ENCODE measurements at places on chromosomes 7 and 10.
A peak's percentile ranks its signal among the peaks of the same experiment; 100 is the strongest.

- ATAC-seq = no peak
Measured at GRCh38 chr10:21363731-21364104, 161.8 kb downstream of the SKIDA1 start.

GRCh38 chr7:148022832-148023231, 567.7 kb upstream of the C7orf33 start:
- no peak for ATAC-seq

DNA sequence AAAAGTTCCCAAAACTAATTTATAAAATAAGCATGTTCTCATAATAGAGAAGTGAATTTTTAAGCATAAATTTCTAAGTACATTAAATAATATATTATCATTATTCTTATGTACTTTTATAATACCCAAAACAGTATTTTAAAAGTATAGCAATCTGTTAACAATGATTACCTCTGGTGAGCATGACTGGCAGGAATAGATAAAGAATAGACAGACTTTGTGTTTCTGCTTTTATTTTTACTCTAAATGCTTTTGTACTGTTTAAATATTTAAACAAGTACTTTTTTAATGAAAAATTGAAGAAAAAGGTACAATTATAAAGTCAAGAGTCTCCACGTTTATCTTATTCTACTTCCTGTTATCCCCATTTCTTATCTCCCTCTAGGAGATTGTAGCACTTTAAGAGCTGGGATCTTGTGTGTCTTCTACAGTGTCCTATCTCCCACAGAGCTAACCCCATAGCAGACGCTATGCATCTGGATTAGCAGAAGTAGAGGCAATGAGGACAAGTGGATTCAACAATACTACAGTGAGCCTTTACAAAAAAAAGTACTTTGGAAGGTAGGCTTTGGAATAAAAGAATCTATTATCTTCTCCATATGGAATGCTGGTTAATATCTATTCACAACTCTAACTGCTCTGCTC, 42.9 kb downstream of the IDE start:
- ATAC-seq = no peak

DNA sequence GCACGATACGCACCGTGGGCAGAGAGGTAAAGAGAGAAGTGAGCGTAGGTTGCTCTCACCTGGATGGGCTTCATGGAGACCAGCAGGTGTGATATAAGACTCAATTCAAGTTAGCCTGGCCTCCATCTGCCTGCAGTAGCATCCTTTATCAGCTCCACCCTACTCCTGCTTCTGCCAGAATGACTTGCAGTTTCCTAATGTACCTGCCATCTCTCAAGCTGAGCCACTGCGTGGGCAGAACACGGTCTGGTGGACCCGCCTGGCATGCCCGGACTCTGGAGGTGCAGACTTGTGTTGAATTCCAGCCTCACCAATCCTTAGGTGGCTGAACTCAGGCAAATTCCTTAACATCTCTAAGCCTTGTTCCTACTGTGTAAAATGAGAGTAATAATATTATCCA, 64.3 kb downstream of the STEAP1B start:
- peak; percentile 52 for ATAC-seq

GRCh38 chr10:57864765-57865680, 402.7 kb downstream of the IPMK start:
- ATAC-seq = no peak

- no peak for ATAC-seq
Measured at GRCh38 chr10:6018422-6018821, 41.1 kb upstream of the IL15RA start.

GRCh38 chr7:87628780-87629569, 777 bp downstream of the RUNDC3B start:
- ATAC-seq = peak; percentile 57

DNA sequence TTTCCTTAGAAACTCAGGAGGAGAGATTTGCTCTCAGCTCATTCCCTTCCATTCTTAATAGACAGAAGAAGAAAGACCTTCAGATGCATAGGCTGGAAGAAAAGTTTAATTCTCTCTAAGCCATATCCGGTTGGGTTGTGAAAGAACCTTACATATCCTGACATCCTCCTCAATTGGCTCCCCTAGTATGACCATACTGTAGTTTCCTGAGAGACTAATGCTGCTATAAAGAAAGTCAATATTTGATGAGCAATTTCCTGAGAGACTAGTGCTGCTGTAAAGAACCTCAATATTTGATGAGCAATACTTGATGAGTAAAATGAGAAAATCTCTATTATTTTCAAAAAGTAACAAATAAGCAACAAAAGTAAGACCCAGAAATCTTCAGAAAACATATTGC, 888.5 kb upstream of the SORCS1 start:
- no peak for ATAC-seq

GRCh38 chr7:82700741-82701140, 257.2 kb upstream of the CACNA2D1 start:
- ATAC-seq = no peak

DNA sequence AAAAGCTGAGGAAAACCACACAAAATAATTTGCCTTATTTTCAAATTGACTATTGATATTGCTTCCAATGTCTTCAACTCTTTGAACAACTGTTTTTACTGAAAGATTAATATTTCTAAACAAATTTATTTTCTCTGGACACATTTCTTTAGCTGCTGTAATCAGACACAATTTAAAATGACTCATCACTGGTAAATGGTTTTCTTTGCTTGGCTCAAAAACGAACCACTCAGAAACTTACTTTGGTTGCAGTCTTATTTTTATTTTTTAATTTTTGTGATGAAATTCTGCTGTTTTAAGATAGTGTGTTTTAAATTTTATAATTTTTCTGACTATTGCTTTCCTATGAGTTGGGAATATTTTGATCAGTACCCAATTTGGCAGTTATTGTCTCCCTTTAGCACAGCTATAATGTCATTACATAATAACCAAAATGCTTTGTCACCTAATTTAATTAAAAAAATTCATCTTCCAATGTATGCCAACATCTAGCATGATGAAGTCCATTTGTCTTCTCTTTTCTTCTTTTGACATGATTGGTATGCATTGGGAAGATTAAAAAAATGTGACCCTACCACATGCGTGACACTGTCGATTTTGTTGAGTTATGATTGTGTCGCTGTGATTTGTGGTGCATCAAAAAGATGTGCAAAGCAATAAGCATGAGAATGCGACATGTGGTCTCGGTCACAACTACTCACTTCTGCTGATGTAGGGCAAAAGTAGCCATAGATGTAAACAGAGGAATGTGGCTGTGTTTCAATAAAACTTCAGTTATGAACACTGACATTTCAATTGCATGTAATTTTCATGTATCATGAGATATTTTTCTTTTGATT, 222.3 kb downstream of the SUGCT start:
- no peak for ATAC-seq

DNA sequence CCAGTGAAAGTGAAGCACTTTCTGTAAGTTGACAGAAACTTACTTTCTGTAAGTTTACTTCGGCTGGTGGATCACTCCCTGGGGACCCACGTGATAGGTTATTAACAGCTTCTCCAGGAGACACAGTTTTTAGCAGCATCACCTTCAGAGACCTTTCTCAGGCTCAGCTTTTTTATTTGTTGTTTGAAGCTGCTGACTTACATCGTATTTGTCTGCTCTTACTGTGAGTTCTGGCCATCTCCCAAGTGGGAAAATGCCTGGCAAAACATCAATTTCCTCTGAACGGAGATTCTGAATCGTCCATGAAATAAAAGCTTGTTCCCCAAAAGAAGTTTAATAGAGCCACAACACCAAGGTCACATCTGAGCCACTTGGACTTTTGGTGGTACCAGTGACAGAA, 178.7 kb upstream of the PODXL start:
- no peak for ATAC-seq

GRCh38 chr7:81690251-81690650, 79.6 kb downstream of the HGF start:
- ATAC-seq = no peak

GRCh38 chr7:155343661-155344121, 46.0 kb downstream of the INSIG1 start:
- ATAC-seq = no peak

DNA sequence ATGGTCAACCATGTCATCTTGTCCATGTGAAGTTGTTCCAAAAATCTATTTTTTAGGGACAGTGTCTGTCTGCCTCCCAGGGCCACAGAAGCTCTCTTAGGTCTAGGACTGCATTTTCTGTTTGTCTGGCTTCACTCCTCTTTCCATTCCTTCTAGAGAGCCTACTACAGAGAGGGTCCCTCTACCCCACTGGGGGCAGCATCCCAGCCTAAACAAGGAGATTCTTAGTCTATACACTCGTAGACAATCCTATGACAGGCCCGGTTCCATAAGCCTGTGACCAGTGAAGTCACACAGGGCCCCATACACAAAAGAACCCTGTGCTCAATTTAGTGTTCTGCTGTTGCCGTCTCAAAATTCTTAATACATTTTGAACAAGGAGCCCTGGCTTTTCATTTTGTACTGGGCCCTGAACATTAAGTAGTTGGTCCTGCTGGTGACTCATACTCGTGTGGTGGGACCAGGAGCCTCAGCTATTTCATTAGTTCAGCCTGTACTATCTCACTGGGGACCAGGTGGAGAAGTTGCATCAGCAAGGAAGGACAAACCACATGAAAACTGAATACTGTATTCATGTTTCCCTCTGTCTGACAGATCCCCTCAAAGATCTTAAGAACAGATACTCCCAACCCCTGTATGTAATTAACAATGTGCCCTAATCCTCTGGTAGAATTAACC, 23.5 kb upstream of the FAM180A start:
- ATAC-seq = peak; percentile 31

DNA sequence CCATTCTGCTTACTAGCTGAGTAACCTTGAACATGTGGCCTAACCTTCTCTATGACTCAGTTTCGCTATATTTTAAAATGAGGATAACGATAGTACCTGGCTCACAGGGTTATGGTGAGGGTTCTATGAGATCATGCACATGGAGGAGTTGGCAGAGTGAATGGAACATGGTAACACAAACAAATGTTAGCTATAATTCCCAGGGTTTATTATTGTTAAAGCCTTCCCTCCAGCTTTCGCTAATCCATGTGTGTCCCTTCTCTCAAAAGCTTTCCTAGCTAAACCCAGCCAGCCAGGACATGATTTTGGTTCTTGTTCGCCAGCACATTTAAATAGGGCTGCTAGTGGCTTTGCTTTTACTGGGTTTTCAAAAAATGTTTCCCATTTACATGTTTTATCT, 361.0 kb upstream of the NFE2L3 start:
- no peak for ATAC-seq

DNA sequence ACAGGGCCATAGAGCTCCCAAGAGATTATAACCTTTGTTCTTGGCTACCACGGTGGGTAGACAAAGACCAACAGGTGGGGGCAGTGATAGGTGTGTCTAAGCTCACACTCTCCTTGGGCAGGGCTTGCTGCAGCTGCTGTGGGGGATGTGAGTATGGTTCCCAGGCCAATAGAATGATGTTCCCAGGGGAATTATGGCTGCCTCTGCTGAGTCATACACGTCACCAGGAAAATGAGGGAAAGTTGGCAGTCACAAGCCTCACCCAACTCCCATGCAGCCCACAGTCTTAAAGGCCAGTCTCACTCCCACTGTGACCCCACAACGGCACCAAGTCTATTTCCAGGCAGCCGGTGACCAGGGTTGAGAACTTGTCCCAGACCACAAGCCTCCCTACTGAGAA, 453.4 kb upstream of the PODXL start:
- no peak for ATAC-seq

GRCh38 chr7:18020138-18020715, 7.4 kb downstream of the PRPS1L1 start:
- ATAC-seq = no peak

GRCh38 chr10:73414230-73414945, 530 bp upstream of the ANXA7 start:
- peak; percentile 61 for ATAC-seq

DNA sequence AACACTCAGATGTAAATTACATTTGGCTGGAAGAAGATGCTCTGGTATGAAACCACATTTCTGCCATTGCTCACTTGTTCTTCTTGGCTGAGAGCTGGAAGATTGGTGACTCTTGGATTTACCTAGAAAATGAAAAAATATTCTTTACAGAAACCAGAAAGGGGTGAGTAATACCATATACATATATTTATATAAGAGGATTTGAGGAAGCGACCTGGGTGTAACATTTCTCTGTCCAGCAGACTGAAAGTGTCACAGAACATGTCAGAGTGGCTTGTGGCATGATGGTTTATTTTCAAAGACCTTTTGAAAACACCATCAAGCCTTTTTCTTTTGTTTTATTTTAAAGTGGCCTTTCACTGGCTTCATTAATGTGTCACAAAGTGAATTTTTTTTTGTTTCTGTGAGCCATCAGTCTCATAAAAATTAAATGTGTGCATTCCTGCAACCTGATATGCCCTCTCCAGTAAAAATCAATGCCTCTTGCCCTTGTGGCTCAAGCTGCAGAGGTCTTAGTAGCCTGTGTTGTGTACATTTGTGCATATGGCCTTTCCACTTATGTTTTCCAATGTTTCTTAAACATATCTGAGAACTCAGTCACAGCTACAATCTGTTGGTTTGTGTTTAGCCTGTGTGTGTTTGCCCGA, 23.5 kb downstream of the CREB5 start:
- no peak for ATAC-seq

DNA sequence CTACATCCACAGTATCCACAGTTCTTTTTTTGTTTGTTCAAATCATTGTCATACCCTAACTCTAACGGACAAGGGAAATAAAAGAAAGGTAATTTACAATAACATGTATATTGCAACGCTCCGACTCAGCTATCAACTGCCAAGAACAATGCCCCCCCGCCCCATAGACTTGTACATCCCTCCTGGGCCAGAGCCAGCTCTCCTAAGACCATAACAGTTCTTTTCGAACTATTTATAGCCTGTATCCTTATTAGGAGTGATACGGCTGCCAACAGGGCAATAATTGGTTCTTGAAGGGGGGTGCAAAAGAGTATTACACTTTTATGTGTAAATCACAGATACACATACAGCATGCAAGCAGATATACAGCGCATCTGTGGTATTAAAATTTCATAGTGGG, 495.7 kb downstream of the GALNT17 start:
- no peak for ATAC-seq

DNA sequence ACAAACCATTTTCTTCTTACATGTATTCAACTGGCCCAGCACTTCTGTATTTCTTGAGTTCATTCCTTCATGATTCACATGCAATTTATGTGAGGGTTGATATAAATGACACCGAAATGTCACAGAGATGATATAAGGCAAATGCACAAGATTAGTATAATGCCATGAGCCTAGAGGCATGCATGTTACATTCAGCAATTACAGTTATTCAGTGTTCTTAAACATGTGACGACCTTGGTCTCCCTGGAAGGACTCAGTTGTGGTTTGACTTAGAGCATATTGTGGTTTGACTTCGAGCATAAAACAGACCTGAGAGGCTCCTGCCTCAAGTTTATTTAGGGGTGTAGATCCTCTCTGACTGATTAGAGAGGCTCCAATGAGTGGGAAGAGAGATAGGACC, 752.1 kb upstream of the POM121L12 start:
- no peak for ATAC-seq

- ATAC-seq = no peak
Measured at GRCh38 chr10:68463365-68464093, 8.2 kb downstream of the DNA2 start.

Measured in stimulated activated memory B cell treated with anti-CD40 and anti-IgM and Interleukin-4, amounts not matched to agents 10 μg/mL and 1 μg/mL and 100 μg/mL, for 72 hours (primary cell).